ENCODE measurements at places on chromosomes 7 and 10.

GRCh38 chr10:52226197-52226847 is 87.8 kb upstream of the DKK1 start:
- no peak for DNase-seq

DNA sequence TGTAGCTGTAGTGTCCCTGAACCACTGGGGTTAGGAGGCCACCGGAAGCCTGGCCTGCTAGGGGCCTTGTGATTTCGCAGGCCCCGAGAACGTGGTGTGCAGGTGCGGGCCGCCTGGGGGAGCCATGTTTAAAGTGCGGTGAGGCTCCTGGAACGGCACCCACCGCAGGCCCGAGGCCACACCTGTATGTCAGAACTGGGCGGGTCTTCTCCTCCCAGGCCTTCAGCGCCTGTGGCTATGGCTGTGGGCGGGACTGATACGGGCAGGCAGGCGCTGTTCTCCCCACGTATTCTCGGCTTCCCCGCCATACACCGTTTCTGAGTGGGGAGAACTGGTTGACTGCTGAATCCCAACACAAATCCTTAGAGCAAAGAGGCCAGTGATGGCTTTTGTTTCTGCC is 74.8 kb downstream of the DNAJB6 start:
- no peak for DNase-seq

DNA sequence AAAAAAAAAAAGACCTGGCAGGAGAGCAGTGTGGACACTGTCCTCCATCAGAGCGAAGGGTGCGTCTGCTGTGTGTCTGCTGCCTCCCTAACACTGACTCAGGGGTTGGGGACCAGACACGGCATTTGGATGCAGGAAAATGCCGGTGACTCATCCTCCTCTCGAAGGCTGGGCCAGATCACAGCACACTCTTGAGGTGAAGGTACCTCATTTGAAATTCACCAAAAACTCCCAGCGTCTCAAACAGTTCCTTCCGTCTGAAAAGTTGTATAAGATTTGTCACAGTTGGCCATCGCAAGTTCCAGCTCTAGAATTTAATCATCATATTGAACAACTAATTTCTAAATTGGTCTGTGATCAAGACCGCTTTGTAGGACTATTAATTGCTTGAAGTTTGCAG is 118.1 kb upstream of the LYZL2 start:
- DNase-seq = no peak

DNA sequence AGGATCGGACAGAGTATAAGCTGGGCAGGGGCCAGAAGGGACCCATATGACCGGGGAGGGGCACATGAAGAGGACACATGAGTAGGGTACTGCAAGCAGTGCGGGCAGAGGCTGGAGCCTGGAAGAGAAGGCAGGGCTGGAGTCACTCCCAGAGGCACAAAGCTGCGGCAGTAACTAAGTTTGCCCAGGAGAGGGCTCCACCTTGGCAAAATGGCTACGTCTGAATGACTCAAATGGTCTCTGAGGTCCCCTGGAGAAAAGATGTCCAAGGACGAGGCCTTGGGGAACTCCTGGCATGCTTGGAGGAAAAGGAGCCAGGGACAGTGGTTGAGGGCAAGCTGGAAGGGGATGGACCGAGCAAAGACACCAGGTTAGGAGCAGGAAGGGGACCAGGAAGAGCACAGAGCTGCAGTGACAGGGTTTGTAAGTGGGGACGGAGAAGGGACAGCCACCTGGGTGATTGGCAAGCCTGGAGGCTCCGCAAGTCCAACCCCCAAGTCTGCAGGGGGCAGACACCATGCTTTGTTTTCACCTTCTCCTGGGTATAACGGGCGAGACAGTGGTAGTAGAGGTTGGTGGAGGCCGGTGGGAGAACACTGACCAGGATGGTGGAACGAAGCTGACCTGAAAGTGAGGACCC is 43.1 kb upstream of the LBX1 start:
- peak; percentile 84 for DNase-seq

GRCh38 chr7:5494683-5495561 is 71.3 kb upstream of the TNRC18 start:
- peak; percentile 90 for DNase-seq

- no peak for DNase-seq
These were observed 49.6 kb downstream of the PDE1C start for GRCh38 chr7:32020551-32021159.

GRCh38 chr10:86472061-86472460 is 49.5 kb downstream of the WAPL start:
- no peak for DNase-seq

DNA sequence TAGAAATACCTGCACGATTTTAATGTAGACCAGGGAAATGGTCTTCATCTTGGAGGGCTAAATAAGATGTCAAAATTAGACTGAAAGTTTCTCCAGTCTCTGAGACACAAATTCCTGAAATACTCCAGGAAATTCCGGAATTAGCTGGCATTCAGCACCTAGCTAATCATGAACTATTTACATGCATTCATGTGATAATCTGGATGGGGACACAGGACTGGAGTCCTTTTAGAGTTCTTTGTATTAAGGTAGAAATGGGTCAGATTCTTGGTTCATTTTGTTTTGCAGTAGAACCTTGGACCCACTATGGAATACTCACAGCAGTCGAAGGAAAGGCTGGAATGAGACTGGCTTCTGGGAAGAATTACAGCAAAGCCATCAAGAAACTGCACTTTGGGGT is 65.3 kb upstream of the MDFIC start:
- no peak for DNase-seq

GRCh38 chr7:28263622-28264271 is 83.2 kb upstream of the JAZF1 start:
- DNase-seq = no peak

DNA sequence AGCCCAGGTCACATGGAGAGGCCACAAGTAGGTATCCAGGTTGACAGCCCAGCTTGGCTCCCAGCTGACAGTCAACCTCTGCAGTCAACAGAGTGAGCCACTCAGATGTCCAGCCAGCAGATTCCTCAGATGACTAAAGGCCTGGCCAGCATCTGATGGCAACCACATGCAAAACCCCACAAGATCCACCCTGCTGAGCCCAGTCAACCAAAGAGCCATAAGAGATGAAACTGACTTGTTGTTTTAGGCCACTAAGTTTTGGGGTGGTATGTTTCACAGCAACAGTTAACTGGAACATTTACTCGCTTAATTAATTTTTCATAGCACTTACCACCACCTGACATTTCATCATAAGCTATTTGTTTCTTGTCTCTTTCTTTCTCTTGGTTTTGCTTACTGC is 107.3 kb upstream of the KDM7A start:
- DNase-seq = no peak

DNA sequence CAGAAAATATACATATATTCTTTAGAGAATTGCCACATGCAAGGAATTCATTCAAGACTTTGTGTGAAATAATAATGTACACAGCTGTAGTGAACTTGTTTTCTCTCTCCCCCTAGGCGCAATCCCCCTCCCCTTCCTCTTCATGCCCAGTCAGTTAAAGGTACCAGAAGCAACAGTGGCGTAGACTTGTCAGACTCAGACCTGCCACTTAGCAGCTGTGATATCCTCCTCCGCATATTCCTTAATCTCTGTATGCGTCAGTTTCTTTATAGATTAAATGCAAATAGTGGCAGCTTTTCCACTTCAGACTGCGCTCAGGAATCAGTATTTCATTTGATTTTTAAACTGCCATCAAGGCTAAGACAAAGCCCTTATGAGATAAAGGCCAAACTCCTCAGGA is 364.0 kb downstream of the GFRA1 start:
- DNase-seq = no peak

- DNase-seq = no peak
These were observed 1340.9 kb downstream of the XPNPEP1 start for GRCh38 chr10:108582387-108582786.

DNA sequence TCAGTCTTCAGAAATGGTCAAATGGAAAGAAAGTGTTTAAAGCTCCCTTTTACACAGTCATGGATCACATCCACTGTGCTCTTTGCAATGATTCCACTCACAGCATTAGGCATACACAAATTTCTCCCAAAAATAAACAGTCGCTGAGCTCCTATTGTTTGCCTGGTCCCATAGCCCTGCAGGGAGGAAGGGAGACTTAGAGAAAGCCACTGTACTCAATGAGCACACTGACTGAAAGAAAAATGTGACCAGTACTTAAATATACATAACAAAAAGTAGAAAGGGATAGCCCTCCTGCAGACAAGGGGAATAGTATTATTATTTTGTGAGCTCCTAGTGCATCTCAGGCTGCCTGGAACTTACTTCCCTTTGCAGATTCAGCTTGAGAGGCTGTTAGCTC is 853.2 kb downstream of the GRID1 start:
- no peak for DNase-seq

All from GM13977 (cell line).